Aorta (tissue), 5 donors: ENCODE measurements at places on chromosomes 1 and 21. TPM values are rescaled to one million over a fixed set of nuclear protein-coding genes. Genes with fewer than 3 reads are reported as not detected.

DNA sequence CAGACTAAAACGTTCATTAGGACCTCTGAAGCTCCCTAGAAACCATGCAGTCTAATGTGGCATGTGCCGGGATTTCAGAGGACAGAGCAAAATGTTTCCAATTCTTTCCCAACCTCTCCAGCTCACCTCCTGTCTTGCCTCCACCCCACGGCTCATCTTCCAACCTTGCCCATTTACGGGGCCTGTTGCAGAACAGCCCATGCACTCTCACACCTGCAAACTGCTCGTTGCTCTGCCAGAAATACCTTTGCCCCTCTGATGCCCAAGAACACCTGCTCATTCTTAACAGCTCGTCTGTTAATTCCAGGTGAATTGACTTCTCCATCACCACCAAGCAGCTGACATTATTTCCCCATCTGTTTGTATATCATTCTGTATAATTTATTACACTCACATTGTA is 53.9 kb upstream of the LBR start:
- no peaks in the 10 kb centered on the region for H3K36me3 ChIP-seq
- peak; percentile 30 for DNase-seq

DNA sequence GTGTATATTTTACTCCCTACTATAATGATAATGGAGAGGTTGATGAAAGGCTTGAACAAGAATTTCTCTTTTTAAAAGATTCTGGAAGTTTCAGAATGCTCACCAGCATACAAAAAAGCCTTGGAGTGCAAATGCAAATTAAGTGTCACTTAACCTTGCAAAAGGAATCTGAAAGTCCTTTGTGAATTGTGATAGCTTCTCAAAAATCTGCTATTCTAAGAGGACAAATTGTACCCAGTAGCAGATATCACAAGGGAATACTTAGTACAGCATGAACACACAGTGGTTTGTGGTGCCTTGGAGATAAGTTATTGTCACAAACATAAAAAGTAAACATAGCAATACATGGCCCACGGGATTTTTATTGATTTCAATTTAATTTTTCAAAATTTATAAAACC is 1208.3 kb upstream of the B3GALT2 start:
- no peaks in the 10 kb centered on the region for H3K36me3 ChIP-seq
- no peak overlapping the region for H3K27ac ChIP-seq

- H3K36me3 ChIP-seq, result no peaks in the 10 kb centered on the region
- DNase-seq, result no peak
- no peaks in the 10 kb centered on the region for H3K27me3 ChIP-seq
- H3K27ac ChIP-seq, result no peak overlapping the region
- no peaks in the 10 kb centered on the region for H3K4me1 ChIP-seq
Measured at GRCh38 chr1:231121533-231121932, 40.3 kb upstream of the TRIM67 start.

GRCh38 chr1:193014400-193014799 is 44.8 kb downstream of the UCHL5 start:
- H3K27me3 ChIP-seq, result no peaks in the 10 kb centered on the region
- H3K36me3 ChIP-seq, result no peaks in the 10 kb centered on the region
- H3K4me3 ChIP-seq, result no peak overlapping the region
- no peak for DNase-seq
- no peaks in the 10 kb centered on the region for H3K4me1 ChIP-seq

GRCh38 chr1:161096015-161096414 is 2.1 kb upstream of the KLHDC9 start:
- DNase-seq, result no peak
- H3K4me3 ChIP-seq, result no peak overlapping the region
- H3K27me3 ChIP-seq, result no peaks in the 10 kb centered on the region
- H3K36me3 ChIP-seq, result no peaks in the 10 kb centered on the region

DNA sequence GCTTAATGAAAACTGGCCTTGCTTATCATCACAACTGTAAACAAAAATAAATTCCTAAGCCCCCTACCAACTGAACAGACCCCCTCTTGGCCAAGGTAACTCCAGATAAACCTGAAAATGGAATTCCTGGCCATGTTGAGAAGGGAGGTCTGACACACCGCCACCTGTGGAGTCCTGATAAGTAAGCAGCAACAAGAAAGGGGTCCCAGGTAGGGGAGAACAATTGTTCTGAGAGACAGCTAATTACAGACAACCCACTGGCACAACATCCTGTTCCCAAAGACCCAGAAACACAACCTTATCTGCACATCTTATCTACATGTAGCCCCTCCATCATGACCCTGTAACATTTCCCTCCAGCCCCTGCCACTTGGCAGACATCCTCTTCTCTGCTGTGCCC is 91.2 kb upstream of the TNR start:
- no peaks in the 10 kb centered on the region for H3K36me3 ChIP-seq
- H3K4me1 ChIP-seq, result no peaks in the 10 kb centered on the region
- no peak for DNase-seq
- H3K27ac ChIP-seq, result no peak overlapping the region
- no peaks in the 10 kb centered on the region for H3K27me3 ChIP-seq
- no peak overlapping the region for H3K4me3 ChIP-seq

GRCh38 chr1:73197972-73198371 is 915.6 kb upstream of the NEGR1 start:
- no peaks in the 10 kb centered on the region for H3K4me1 ChIP-seq
- DNase-seq, result no peak
- no peaks in the 10 kb centered on the region for H3K27me3 ChIP-seq
- no peaks in the 10 kb centered on the region for H3K36me3 ChIP-seq
- no peak overlapping the region for H3K4me3 ChIP-seq

DNA sequence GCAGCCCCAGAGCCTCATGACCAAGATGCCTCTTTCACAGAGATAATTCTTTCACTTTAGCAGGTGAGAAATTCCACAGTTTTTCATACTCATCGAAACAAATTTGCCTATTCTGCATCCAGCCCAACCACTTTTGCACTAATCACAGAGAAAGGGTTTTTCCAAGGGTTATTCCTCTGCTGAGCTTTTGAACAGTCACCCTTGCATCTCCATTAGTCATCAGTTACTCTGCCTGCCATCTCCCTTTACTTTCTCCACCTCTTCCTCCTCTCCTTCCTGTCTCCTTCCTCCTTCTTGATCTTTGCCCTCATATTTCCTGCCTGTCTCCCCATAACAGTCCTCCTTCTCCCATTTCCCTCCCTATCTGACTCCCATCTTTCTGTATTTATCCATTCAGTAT is 43.9 kb downstream of the FH start:
- no peaks in the 10 kb centered on the region for H3K27me3 ChIP-seq
- H3K4me1 ChIP-seq, result no peaks in the 10 kb centered on the region
- no peak overlapping the region for H3K4me3 ChIP-seq
- no peak for DNase-seq

- no peak overlapping the region for H3K27ac ChIP-seq
- no peaks in the 10 kb centered on the region for H3K36me3 ChIP-seq
- no peaks in the 10 kb centered on the region for H3K27me3 ChIP-seq
- no peak for DNase-seq
Measured at GRCh38 chr1:206929524-206929923, 7.8 kb upstream of the FCMR start.

GRCh38 chr1:172733815-172734214 is 74.9 kb downstream of the FASLG start:
- no peaks in the 10 kb centered on the region for H3K36me3 ChIP-seq
- no peak overlapping the region for H3K27ac ChIP-seq
- no peaks in the 10 kb centered on the region for H3K4me1 ChIP-seq
- no peak overlapping the region for H3K4me3 ChIP-seq
- H3K27me3 ChIP-seq, result no peaks in the 10 kb centered on the region

- no peak for DNase-seq
- H3K27ac ChIP-seq, result peak overlapping the region; percentile 100
- H3K4me3 ChIP-seq, result no peak overlapping the region
- H3K36me3 ChIP-seq, result no peaks in the 10 kb centered on the region
Measured at GRCh38 chr21:38350684-38351083, 93.9 kb downstream of the KCNJ15 start.

DNA sequence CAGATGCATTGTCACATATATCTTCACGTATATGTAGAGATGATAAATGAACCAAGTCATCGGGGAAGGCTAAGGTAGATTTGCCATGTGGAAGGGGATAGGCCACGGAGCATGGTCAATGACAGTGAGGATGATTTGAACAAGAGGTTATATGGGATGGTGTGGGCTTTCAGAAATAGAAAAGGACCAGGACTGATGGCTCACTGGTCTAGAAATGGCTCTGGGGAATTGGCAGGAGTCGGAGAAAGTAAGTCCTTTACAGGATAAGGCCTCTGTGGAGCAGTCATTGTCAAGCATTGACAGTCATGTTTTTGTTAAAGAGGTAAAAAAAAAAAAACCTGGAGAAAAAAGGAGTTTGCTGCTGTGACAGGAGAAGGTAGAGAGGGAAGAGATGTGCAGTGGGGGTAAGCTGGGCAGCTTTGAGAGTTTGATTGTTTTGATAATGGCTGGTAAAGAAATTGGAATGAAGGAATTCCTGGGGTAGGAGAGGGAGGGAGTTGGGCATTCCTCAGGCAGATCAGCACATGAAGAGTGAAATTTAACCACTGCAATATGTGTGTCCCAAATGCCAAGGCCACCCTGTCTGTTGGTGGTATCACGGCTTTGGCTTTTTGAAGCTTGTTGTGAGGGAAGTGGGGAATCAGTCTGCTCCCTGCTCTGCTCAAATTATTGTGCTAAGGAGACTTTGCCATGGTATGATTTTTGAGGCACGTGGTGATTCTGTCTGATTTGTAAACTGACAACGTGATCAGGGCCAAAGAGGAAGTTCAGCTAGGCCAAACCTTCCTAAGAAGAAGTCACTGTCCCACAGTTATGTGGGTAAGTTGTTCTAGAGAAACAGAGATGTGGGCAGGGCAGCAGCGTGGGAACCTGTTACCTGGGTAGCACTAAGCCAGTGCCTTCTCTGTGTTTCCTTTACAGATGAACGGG is 26.0 kb downstream of the MACF1 start:
- DNase-seq, result no peak
- peaks cover 2% of the 10 kb centered on the region for H3K4me1 ChIP-seq
- no peak overlapping the region for H3K4me3 ChIP-seq
- H3K36me3 ChIP-seq, result no peaks in the 10 kb centered on the region

GRCh38 chr1:202844259-202844658 is 33.5 kb downstream of the PCAT6 start:
- no peak overlapping the region for H3K4me3 ChIP-seq
- no peaks in the 10 kb centered on the region for H3K36me3 ChIP-seq
- no peak for DNase-seq
- H3K4me1 ChIP-seq, result no peaks in the 10 kb centered on the region
- H3K27me3 ChIP-seq, result no peaks in the 10 kb centered on the region

DNA sequence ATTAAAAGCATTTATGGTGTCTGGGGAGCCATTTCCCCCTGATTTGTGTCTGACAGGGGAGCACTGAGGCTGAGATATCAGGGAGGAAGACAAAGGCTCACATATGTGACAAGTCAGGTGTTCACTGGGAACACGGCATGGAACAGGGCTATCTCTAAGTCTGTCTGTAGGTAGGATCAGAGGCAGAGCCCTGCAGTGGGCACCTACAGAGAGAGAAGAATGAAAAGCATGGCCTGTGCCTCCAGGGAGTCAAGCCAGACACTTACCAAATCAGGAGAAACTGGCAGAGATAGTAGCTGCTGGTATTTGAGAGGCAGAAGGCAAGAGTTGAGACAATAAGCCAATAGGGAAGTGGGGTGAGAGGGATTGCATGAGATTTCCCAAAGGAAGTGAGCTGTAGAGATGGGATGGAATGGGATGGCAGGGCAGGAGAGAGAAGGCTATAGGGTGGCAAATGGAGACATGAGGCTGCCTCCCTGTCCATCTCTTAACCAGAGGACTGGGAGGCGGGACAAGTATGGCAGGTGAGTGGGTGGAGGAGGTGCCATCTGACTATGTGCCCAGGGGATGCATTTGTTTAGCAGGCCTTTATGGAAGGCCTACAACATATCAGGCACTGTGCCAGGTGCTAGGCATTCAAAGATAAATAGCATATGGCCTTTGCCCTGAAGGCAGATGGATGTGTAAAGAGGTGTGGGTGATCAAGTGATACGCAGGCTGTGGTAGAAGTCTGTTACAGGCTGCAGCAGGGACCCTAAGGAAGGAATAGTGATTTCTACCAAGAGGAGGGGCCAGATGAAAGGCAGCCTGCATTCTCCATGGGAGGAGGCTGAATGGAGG is 136.2 kb upstream of the IPO9 start:
- H3K27me3 ChIP-seq, result no peaks in the 10 kb centered on the region
- no peaks in the 10 kb centered on the region for H3K36me3 ChIP-seq
- H3K4me3 ChIP-seq, result no peak overlapping the region

DNA sequence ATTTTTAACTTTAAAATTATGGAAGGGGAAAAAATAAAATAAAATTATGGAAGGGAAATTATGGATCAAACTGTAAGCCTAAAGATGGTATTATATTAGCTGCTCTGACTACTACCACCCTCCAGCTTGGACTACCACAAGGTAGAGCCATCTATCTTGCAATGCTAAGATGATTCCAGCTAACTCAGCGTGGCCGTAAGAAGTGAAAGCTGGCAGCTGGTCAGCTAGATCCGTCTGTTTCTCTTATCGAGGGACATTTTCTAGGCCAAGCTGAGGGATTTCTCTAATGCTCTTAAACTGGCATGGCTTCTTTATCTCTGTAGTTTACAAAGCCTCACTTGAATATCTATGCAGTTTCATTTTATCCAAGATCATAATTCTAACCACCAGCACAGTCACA is 31.5 kb downstream of the LYST start:
- no peaks in the 10 kb centered on the region for H3K4me1 ChIP-seq
- no peak overlapping the region for H3K27ac ChIP-seq
- no peak for DNase-seq
- H3K27me3 ChIP-seq, result no peaks in the 10 kb centered on the region
- H3K36me3 ChIP-seq, result no peaks in the 10 kb centered on the region
- H3K4me3 ChIP-seq, result no peak overlapping the region

GRCh38 chr21:28338701-28339305 is 653.9 kb downstream of the LTN1 start:
- no peak overlapping the region for H3K27ac ChIP-seq
- DNase-seq, result no peak
- no peaks in the 10 kb centered on the region for H3K4me1 ChIP-seq
- H3K27me3 ChIP-seq, result no peaks in the 10 kb centered on the region
- H3K4me3 ChIP-seq, result no peak overlapping the region

DNA sequence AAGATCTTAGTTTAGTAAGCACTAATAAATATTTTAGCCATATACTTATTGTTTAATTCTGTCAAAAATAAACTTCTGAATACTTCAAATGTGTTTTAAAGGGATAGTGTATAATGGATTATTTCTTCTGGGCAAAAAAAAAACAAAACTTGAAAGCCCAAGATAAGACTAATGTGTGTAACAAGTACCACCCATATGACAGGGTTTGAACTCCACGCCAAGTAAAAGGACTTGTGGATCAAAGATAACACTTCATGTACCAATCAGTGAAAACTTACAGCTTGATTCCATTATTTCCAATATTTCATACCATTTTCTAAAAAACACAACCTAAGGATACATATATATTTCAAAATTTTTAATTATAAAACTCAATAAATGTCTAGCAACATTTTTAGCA is 59.5 kb downstream of the DENND1B start:
- no peaks in the 10 kb centered on the region for H3K4me1 ChIP-seq
- H3K4me3 ChIP-seq, result no peak overlapping the region
- no peak overlapping the region for H3K27ac ChIP-seq
- DNase-seq, result no peak

The TMEM61 gene
- 5.6 TPM for total RNA-seq

The DCST1 gene
- total RNA-seq, result not detected

The C1orf116 gene
- total RNA-seq, result 0.13 TPM

The TRPM2 gene
- 7.0 TPM for total RNA-seq

The CRP gene
- not detected for total RNA-seq

The FCRL6 gene
- total RNA-seq, result 0.45 TPM

The KIF26B gene
- total RNA-seq, result 0.48 TPM

The PRAMEF20 gene
- total RNA-seq, result not detected

The NCAM2 gene
- total RNA-seq, result 4.4 TPM
